ENCODE measurements at places on chromosomes 4 and X.

DNA sequence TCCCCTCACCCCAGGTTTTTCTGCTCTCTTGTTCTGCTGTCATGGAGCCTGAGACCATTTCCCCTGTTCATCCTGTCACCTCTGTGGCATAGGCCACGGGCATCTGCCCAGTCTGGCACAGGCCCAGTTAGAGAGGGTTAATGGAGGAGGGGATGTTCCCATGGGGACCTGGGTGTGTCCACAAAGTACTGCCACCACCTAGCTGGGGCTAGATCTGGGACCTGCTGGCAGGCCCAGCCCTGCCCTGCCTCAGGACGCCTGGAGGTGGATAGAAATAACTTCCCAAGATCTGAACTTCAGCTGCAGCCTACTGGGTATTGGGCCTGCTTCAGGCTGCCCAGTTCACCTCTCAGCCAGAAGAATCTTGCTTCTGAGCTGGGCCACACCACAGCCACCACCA is 13.5 kb downstream of the EFNB1 start:
- no peak for DNase-seq

DNA sequence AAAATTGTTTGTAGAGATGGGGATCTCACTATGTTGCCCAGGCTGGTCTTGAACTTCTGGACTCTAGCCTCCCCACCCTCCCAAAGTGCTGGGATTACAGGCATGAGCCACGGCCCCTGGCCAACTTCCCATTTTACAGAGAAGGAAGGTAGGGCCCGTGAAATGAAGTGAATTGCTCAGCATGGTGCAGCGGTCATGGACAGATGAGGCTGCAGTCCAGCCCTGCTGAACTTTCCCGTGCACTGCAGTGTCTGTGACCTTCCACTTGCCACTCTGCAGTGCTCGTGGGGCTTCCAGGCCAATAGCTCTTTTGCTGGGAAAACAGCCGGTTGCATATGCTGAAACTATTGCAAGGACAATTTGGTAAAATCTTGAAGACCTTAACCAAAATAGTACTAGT is 454.4 kb upstream of the FAT1 start:
- DNase-seq: no peak

- no peak for DNase-seq
Measured at GRCh38 chr4:181870326-181870725, 372.9 kb upstream of the TENM3 start.

- DNase-seq: no peak
Measured at GRCh38 chr4:108651014-108651791, 804 bp downstream of the OSTC start.

- DNase-seq: no peak
Measured at GRCh38 chrX:3526071-3526470, 179.6 kb upstream of the MXRA5 start.

DNA sequence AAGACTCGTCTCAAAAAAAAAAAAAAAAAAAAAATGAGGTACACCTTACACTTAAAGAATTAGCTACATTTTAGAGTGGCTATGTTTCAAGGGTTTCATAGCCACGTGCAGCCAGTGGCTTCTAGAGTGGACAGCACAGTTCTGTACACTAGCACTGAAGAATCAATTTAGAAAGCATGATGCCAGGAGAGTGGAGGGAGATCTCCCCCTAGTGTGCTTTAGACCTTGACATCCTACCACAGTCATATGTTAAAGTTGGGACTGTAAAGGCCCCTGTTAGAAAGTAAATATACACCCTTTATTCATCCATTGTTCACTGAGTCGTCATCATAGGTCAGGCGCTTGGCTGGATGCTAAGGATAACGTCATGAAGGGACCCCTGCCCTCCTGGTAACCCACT is 179.4 kb downstream of the QDPR start:
- DNase-seq: no peak

GRCh38 chr4:170259631-170260153 is 169.9 kb upstream of the AADAT start:
- DNase-seq: no peak

GRCh38 chr4:165133150-165133549 is 20.5 kb upstream of the TMEM192 start:
- no peak for DNase-seq

- no peak for DNase-seq
Measured at GRCh38 chr4:40619600-40619999, 10.1 kb downstream of the RBM47 start.

GRCh38 chrX:10156199-10157031 is at the start of gene CLCN4:
CLCN4 (plus strand) TSS chrX:10156975; CDS start chrX:10185033, 28,058 bp downstream.
- no peak for DNase-seq

- no peak for DNase-seq
Measured at GRCh38 chr4:113665036-113665435, 96.5 kb downstream of the CAMK2D start.

DNA sequence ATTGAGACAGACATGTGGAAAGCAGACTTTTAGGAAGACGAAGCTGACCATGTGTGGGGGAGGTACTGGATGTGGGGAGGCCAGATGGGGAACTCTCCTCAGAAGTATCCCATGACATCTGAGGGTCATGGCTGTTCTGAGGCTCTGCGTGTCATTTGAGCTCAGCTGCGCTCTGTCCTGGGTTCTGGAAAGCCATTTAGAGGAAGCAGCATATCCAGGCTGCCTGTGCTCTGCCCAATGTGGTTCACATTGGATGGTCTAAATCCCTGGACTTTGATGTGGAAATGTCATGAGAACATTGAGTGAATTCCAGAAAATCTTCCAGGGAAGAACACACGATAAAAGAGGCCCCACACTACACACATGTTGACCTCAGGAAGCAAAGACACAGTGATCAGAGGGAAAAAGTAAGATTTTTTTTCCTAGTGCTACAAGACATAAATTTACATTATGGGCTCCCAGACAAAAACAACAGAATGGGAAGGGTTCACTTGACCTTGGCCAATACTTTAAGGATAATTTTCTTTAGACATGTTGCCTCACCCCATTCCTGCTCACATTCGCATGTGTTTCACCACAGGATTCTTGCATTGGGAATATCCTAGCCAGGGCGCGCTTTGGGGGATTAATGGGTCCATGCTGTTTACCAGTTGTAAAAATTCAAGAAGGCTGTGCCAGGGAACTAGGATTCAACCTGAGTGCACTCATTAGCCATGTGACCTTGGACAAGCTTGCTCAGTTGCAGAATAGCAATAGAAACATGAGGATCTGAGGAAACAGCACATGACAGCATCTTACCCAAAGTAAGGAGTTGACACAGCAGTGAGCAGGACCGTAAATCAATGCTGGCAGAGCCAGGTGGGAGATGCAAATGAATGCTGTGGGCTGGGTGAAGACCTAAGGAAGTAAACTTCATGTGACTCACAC is 73.2 kb upstream of the C1QTNF7 start:
- no peak for DNase-seq

DNA sequence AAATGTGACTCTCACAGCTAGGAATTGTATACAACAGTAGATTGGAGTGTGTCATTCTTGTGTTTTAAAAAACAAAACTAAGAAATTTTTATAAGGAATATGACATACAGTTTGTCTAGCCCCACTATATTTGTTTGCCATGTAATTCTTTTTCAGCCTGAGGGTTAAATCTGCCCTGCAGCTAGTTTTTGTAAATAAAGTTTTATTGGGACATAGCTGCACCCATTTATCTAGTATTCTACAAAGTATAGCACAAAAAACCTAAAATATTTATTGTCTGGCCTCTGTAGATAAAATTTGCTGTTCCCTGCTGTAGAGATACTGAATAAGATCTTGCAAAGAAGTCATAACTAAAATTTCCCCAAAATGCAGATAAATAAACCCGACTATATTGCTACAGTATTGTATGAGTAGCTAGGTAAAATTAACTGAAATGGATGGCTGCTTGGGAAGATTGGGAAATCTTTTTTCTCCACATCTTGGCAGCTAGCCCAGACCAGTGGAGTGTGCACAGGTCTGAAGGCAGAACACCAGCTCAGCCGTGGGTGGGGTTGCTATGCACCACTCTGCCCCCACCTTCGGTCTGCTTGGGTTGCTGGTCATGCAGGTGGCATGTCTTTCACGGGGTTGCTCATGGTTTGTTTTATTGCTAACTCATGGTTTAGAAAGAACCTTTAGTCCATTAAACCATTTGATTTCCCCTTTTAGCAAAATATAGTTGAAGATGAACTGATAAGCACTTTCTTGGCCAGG is 127.9 kb downstream of the KLHL8 start:
- no peak for DNase-seq

DNA sequence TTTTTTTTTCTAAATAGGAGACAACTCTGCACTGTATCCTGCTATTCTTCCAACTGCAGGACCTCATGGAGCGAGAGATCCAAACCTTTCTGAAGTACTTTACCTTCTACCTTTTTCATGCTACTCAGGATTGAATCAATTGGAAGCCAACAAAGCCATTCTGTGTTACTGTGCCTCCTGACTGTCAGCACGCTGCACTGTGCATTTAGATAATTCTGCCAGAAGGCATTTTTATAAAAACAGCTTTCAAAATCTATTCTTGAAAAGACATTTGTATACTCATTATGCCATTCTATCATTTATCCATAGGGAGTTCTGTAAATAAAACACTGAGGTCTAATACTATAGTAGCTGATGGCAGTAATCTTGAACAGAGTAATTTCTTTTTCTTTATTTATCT is 142.8 kb downstream of the SLIT2 start:
- no peak for DNase-seq

DNA sequence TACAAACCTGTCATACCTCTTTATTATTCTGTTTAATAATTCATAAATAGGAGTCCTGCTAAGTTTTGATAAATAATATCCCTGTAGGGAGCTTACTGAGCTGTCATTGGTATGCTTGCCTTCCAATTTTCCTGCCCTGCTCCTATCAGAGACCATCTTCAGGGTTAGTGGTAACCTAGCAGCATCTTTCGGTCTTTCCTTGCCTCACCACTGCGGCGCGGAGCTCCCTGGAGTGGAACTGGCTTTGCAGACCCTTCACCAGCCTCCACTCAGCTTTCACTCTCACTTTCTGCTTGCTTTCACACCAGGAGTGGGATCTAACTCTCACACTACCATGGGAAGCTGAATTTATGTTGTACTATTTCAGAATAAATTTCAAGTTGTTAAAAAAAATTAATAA is 481.7 kb upstream of the ATOH1 start:
- no peak for DNase-seq

DNA sequence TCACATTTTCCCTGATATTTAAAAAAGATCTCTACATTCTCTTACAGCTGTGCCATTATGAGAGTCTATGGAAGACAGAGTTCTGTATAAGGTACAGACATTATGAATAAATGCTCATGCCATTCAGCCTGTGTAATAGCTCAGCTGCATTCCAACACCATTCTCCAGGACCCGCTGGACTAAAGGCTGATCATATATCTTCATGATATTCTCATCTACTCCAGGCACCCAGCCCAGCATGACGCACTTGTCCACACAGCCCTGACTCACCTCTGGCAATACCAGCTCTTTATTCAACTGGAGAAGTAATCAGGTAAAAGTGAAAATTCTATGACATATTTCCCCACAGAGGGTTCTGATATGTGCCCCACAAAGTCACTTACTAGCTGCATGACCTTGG is 437.5 kb upstream of the FGF16 start:
- DNase-seq: no peak

DNA sequence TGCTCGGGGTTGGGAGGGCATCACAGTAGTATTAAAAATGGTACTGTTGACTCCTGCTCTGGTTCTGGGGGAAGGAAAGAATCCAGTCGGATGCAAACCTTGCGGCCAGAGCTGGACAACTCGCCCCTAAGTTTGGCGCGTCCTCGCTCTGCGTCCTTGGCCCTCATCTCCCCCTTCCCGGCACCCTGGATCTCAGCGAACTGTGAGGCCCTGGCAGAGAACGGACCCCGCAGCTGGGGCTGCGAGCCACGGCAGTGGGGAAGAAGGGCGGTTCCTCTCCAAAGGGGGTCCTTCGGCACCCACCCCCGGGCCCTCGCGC is 14.0 kb downstream of the ARHGEF6 start:
- no peak for DNase-seq

GRCh38 chrX:15384304-15384703 is at the start of gene VEGFD:
VEGFD (minus strand) TSS chrX:15384413; CDS start chrX:15383946, 467 bp downstream.
- DNase-seq: no peak

DNA sequence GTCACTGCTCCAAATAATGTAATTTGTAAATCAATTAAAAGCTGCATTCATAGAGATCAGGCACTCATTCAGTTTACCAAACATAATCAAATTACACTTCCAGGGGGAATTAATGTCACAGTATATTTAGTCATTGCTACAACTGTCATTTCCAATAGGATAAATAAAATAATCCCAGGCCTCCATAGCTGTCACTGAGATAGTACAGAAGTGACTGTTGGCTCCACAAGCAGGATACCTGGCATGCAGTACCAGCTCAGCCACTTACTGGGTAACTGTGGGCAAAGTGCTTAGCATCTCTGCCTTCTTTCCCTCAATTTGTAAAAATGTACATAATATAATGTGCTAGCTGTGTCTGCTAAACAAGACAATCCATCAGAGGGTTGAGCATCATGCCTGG is 128.1 kb downstream of the CAMK2D start:
- no peak for DNase-seq

GRCh38 chrX:132406106-132406505 is 82.7 kb downstream of the MBNL3 start:
- no peak for DNase-seq

GRCh38 chr4:26964512-26964911 is 103.9 kb downstream of the STIM2 start:
- no peak for DNase-seq

GRCh38 chr4:27635936-27636913 is 775.6 kb downstream of the STIM2 start:
- no peak for DNase-seq

- no peak for DNase-seq
Measured at GRCh38 chr4:184848510-184848909, 22.7 kb upstream of the ACSL1 start.

GRCh38 chr4:155339588-155339987 is 37.2 kb downstream of the MAP9 start:
- DNase-seq: no peak

DNA sequence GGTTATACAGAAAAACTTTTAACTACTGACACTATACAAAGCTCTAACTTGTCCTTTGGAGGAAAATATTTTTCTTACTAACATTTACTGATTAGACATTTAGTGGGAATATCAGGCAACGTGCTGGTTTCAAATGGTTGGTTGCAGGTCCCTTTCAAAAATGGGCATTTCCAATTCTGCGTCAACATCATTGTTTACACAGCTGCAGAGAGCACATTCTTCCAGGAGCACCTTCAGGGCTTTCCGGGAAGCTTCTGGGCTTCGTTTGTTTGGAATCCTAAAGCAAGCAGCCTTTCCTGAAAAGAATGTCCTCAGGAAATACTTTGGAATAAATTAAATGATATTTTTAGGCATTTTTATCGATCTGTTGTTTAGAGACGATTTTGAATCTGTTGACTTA is 289.7 kb downstream of the TRIML1 start:
- no peak for DNase-seq

DNA sequence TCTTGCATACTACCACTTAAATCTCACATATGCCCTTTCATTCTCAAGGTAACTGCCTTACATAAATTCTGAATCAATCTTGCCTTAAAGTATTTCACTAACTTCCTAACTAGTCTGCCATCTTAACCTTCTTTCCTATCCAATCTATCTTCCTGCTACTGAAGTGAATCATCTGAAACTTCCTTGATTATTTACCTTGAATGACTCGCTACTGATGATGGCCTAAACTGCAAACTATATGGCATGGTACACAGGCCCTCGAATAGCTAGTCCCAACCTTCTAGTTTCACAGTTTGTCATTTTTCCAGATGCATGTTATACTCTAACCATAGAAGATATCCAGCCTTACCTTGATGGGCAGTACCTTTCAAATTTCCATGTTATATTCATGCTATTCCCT is 19.9 kb downstream of the PHKA1 start:
- no peak for DNase-seq
